ENCODE measurements at places on chromosomes 3 and 15.

DNA sequence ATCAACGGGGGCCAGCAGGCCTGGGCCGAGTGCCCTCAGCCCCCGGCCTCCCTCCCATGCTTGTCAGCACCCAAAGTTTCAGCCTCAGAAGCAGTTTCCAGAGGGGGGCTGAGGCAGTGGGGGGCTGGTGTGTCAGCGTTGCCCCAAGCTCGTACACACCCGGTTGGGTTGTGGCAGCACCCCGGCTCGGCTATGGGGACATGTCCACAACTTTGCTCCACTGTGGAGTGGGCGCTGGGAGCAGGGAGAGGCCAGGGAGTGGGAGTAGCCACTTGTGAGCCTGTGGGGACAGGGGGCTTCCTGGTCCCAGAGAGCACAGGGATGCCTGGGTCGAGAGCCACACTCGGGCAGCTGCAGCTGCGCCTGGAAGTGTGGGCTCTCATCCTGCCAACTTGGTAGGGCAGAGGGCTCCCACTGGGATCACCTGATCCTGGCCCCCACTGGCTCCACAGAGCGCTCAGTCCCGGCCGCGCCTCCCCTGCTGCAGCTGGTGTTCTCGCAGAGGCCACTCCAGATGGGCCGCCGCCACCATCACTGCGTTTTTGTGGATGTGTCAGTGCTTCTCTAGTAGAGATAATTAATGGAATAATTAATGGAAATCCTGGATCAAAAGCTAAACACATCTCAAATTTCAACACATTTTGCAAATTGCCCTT, 75.1 kb downstream of the NR1D2 start:
- DNase-seq: no peak

DNA sequence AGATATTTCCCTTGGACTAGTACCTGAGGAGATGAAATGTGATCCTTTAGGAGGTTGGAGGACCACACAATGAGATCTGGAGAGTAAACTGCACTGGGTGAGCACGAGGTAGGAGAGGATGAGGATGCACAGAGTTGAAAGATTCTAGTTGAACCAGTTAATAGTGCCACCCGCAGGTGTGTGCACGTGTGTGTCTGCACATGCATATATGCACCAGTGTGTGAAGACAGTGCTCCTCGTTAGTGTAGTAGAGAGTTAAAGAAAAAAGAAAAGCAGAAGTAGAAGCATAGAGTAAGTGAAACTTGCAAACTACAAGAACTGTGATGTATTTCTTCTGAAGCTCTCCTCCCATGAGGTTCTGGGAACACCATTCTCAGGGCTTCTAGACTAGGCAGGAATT, 8.4 kb downstream of the MED12L start:
- no peak for DNase-seq

DNA sequence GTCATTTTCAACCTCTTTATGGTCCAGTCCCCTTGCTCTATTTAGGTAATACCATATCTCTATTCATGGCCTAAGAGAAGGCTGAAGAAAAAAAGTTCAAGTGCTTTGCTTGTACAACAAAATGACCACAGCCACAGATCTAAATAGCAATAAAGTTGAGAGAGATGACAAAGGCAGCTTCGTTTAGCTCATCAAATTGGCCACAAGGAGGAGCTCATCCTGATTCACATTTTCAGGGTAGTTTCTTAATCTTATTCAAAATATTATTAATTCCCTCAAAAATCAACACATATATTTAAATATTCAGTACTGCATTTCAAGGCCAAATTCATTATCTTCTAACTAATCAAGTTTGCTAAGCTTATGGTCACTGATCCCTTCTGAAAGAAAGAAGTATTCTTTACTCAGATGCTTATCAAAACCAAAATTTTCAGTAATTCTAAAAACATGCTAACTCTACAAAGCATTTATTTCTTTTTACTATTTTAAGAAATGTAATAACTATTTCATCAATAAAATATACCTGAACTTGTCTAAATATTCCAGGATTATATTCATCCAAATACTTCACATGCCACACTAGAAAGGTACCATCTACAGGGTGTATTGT, 85.5 kb downstream of the DMXL2 start:
- DNase-seq: no peak

GRCh38 chr15:66785637-66786036, 83.6 kb downstream of the SMAD6 start:
- DNase-seq: no peak

DNA sequence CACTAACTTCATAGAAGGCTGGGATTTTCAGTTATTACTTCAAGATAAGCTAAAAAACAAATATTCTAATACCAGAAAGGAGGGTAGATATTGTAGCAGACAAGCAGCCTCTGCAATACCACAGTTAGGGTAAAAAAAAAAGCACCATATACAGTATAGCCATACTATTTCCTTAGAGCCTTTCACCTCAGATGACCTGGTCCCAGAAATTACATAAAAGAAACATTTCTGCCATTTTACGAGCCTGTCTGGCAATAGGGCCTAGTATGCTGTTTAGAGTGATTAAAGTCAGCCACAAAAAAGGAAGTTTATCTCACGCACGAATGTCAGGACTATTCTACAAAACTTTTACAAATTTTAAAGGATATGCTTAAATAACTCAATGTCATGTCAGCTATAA, 1016.6 kb downstream of the PLOD2 start:
- DNase-seq: no peak

- no peak for DNase-seq
These were observed 400.4 kb upstream of the THBS1 start for GRCh38 chr15:39180483-39180933.

GRCh38 chr15:38878026-38878425, 313.4 kb upstream of the RASGRP1 start:
- no peak for DNase-seq

- no peak for DNase-seq
These were observed 12.3 kb upstream of the DOCK3 start for GRCh38 chr3:50662408-50662807.

GRCh38 chr3:77323626-77324025, 283.7 kb downstream of the ROBO2 start:
- DNase-seq: no peak

GRCh38 chr3:161096771-161097367, 8.3 kb downstream of the B3GALNT1 start:
- no peak for DNase-seq

DNA sequence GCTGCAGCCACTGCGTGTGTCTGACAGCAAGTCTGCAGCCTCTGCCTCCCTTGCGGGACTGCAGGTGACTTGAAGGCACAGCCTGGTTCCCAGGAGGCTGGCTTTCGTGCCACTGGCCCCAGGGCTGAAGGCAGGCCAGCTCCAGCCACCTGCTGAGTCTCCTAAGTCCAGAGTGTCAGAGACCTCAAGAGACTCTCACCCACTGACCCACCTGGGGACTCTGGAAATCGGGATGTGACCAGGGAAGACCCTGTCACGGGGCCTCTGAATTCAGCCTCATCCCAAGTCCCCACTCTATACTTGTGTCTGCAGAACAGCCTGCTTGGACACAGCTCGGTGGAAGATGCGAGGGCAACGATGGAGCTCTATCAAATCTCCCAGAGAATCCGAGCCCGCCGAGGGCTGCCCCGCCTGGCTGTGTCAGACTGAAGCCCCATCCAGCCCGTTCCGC, 16.3 kb downstream of the ISG20 start:
- no peak for DNase-seq

GRCh38 chr3:186930641-186931531, 560 bp downstream of the ST6GAL1 start:
- peak; percentile 84 for DNase-seq

DNA sequence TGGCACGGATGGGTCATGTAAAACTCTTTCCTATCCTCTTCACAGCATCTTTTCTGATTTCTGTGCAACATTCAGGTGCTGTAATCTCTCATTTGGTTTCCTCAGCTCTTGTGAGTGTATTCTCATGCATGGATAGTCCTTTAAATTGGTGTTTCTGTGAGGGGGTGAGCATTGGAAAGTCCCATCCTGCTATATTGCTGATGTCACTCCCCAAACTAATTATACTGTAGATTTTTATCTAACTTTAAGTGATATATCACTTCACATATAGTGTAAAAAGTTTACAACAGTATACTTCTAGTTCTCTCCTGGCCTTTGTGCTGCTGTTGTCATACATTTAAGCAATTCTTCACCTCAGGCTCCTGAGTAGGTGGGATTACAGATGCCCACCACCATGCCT, 102.7 kb downstream of the GLDN start:
- DNase-seq: no peak

GRCh38 chr3:13098192-13098988, 25.2 kb upstream of the IQSEC1 start:
- no peak for DNase-seq

- no peak for DNase-seq
These were observed 945.1 kb downstream of the IGSF11 start for GRCh38 chr3:118089563-118089962.

- peak; percentile 81 for DNase-seq
These were observed 165.6 kb downstream of the NSMCE3 start for GRCh38 chr15:29103824-29104565.

DNA sequence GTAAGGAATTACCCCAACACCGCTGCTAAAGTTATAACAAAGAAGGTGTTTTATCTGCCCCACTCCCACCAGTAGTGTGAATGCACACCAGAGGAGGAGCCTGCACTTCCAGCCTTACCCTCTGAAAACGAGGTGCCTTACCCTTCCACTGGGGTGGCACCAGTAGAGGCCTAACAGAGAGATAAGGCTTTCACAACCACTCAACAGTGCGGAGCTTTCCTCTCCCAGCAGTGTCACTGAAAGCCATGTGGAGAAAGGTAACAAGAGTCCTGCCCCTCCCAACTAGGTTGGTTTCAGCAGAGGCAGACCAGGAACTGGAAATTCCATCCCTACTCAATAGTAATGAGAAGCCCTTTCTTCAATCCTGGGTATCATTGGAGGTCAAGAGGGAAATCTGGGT, 539.2 kb downstream of the VGLL3 start:
- no peak for DNase-seq

DNA sequence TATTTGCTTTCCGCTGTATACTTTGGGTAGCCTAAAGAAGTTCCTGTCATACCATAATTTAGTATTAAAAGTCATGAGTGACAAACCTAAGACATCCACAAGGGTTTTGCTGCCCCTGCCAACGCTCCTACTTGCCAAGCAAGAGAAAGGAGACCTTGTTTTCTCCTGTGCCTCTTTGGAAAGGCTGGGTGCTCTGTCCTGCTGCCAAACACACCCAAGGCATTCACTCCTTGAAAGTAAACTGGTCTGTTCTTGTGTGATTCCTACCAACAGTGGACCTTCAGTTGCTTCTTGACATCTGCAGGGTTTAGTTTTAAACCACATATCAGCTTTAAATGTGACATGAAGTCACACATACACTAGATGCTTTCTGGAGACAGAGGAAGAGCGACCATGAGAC, 295.4 kb downstream of the SLC9A9 start:
- no peak for DNase-seq

DNA sequence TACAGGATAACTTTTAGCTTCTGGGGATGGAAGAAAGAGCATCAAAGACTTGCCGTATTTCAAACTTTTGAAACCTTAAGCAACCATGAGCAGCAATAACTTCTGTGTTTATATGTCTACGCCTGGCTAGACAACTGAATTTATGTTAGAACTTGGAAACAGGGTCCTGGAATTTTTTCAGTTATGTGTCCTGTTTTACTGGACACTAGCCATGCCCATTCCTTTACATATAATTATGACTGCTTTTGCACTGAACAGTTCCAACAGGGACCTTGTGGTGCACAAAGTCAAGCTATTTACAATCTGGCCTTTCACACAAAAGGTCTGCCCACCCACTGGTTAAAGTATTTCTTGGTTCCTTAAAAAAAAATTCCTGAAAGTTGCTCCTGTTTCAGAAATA, 37.1 kb downstream of the TJP1 start:
- DNase-seq: no peak

Data from aorta (tissue), 5 donors.